ENCODE measurements at places on chromosomes 5 and 9. TPM values are rescaled to one million over a fixed set of nuclear protein-coding genes. Genes with fewer than 3 reads are reported as not detected.

LRRC14B gene
- not detected for polyA plus RNA-seq

PKD2L2 gene
- not detected for polyA plus RNA-seq

SVEP1 gene
- 0.42 TPM for polyA plus RNA-seq

IL31RA gene
- polyA plus RNA-seq, result not detected

FGF1 gene
- not detected for polyA plus RNA-seq

PLCXD3 gene
- 6.6 TPM for polyA plus RNA-seq

GMCL2 gene
- polyA plus RNA-seq, result not detected

OBP2A gene
- polyA plus RNA-seq, result not detected

SCGB3A1 gene
- polyA plus RNA-seq, result not detected

APBA1 gene
- polyA plus RNA-seq, result 10.9 TPM

DBH gene
- not detected for polyA plus RNA-seq

POLR3G gene
- 2.7 TPM for polyA plus RNA-seq

WDR31 gene
- polyA plus RNA-seq, result 0.59 TPM

HOMER1 gene
- polyA plus RNA-seq, result 30.6 TPM

PCDHB8 gene
- polyA plus RNA-seq, result 0.81 TPM

CCDC183 gene
- 8.8 TPM for polyA plus RNA-seq

TUT7 gene
- 21.0 TPM for polyA plus RNA-seq

CCDC127 gene
- polyA plus RNA-seq, result 5.2 TPM

DDX4 gene
- polyA plus RNA-seq, result 0.54 TPM

EIF4E1B gene
- polyA plus RNA-seq, result 0.82 TPM

GHR gene
- polyA plus RNA-seq, result 0.31 TPM

TYRP1 gene
- not detected for polyA plus RNA-seq

NR2F1-AS1 gene
- polyA plus RNA-seq, result 0.24 TPM

GRXCR2 gene
- 0.36 TPM for polyA plus RNA-seq

C9orf153 gene
- not detected for polyA plus RNA-seq

WDR38 gene
- polyA plus RNA-seq, result not detected

FAM151B gene
- polyA plus RNA-seq, result 5.3 TPM

HMCN2 gene
- polyA plus RNA-seq, result 0.18 TPM

PCDHB7 gene
- polyA plus RNA-seq, result 2.1 TPM

INPP5E gene
- 24.0 TPM for polyA plus RNA-seq

RORB gene
- polyA plus RNA-seq, result 0.77 TPM

Data from neural cell (in vitro differentiated cells).